Left lobe of liver (tissue), 2 donors: ENCODE measurements at places on chromosomes 7 and 10. TPM values are rescaled to one million over a fixed set of nuclear protein-coding genes. Genes with fewer than 3 reads are reported as not detected.

EBLN1 gene
- total RNA-seq: not detected

GRCh38 chr10:131816941-131817700, 83.7 kb upstream of the PPP2R2D start:
- no peak for DNase-seq

OR2A1 gene
- not detected for total RNA-seq

ANKRD7 gene
- total RNA-seq: not detected

- no peak for DNase-seq
Measured at GRCh38 chr10:124579011-124579399, 117.4 kb downstream of the LHPP start.

- DNase-seq: no peak
Measured at GRCh38 chr10:133182791-133183645, 23.0 kb downstream of the KNDC1 start.

GRCh38 chr10:54903745-54904144, 102.7 kb upstream of the PCDH15 start:
- no peak for DNase-seq

- DNase-seq: no peak
Measured at GRCh38 chr7:140902303-140902953, 22.3 kb downstream of the BRAF start.

GRCh38 chr7:21999896-22000295, 54.2 kb upstream of the CDCA7L start:
- no peak for DNase-seq

DNA sequence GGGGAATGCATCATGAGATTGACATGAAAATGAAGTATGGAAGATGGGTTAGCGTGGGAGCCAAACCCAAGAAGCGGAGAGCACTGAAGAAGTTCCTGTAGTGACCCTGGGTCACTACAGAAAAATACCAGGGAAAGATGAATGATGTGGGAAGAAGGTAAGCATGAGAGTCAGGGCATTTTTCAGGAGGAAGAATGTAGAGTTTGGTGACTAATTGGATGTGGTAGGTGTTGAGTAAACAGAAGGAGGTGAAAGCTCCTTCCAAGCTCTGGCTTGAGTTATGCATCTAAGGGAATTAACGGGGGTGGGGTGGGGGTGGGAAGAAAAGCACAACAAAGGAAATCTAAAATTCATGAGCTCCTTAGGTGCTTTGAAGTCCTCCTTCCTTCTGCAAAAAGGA, 238.1 kb upstream of the AOAH start:
- DNase-seq: no peak

- no peak for DNase-seq
Measured at GRCh38 chr7:129907122-129907736, 45.5 kb downstream of the UBE2H start.

DNA sequence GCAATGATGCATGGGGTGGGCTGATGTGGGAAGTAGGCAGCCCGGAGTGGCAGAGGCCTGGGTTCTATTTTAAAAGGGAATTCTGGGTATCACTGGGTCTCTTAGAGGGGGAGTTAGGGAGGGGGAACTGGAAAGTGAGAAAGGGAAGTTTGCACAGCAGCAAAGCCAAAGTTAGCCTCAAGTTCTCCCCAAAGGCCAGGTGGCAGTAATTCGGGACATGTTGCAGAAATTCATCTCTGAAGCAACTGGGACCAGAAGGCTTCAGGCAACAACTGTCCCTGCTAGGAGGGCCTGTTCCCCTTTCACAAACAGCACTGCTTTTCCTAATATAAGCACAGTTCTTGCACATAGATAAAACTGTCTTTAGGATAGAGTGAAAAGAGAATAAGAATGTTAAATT, 67.4 kb downstream of the NOD1 start:
- DNase-seq: no peak
